ENCODE measurements at places on chromosomes 3 and 15. TPM values are rescaled to one million over a fixed set of nuclear protein-coding genes. Genes with fewer than 3 reads are reported as not detected.

The INAFM2 gene
- 30.2 TPM for total RNA-seq

DNA sequence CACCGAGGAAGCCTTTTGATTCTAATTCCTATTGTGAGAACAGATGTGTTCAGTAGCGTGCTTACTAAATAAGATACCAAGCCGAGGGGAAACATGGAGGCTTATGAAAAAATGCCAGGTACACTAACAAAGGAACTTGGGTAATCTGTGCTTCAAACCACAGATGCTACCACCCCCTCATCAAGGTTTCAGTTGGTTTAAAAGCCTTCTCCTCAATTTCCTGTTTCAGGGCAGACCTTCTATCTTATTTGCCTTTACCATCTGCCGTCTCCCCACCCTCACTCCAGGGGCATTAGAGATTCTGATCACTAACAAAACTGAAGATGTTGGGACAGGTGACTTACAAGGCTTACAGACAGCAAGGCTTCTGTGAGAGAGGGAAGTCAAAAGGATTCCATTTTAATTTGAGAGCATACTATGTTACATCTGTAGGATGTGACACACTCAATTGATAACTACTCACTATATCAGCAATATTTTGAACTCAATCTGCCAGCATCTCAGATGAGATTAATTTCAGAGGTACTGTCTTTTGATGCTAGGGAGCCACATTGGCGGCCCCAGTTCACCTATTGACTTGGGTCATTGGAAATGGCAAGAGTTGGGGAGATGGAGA lies 60.6 kb upstream of the PLCL2 start:
- no peak for DNase-seq

The CORO2B gene
- under 0.01 TPM for total RNA-seq

GRCh38 chr3:139440639-139441556 lies 35.4 kb downstream of the RBP2 start:
- no peak for DNase-seq

- DNase-seq: no peak
These were observed 4.2 kb downstream of the TWF2 start for GRCh38 chr3:52234516-52235447.

The NPAP1 gene
- under 0.01 TPM for total RNA-seq

The TMPRSS7 gene
- not detected for total RNA-seq

- DNase-seq: no peak
These were observed 202.7 kb upstream of the TOPAZ1 start for GRCh38 chr3:44039006-44039405.

- no peak for DNase-seq
These were observed 264.6 kb downstream of the RORA start for GRCh38 chr15:60964527-60964926.

- no peak for DNase-seq
These were observed 3.1 kb downstream of the FOXL2NB start for GRCh38 chr3:138950006-138950644.

DNA sequence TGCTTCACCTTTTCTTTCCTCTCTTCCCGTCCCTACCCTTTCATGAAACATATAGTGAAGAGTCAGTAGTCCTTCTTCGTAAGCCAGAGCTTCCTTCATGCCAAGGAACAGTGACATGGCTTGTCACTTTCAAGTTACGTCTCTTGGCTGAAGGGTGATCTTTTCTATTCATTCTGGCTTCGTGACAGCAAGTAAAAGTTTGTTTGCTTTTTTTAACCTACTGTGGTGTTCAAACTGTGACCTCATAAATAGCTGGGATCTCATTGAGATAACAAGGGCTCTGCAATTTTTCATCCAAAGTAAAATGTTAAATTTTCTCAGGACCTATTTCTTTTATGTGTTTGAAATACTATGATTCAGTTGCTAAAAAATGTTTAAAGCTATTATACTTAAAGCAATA lies 10.5 kb downstream of the CDIN1 start:
- DNase-seq: no peak

GRCh38 chr3:193932136-193932535 lies 203.8 kb upstream of the HES1 start:
- no peak for DNase-seq

DNA sequence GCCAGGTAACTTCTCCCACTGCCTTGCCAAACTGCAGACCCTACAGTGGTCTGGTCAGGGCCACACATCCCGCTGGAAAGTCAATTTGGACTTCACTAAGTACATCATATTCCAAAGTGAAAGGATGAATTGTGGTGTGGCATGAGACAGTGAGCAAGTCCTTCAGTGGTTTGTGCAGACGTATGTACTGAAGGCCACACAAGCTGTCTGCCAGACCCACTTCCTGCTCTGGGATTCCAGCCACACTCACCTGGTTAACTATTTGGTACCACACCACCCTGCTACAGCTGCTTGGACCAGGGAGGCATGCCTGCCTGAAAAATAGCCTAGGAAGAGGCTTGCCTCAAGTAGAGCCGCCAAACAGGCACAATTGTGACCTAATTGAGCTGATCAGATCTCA lies 94.1 kb upstream of the STRIT1 start:
- DNase-seq: no peak

The MOBP gene
- under 0.01 TPM for total RNA-seq

The ADAMTS7 gene
- total RNA-seq: 0.27 TPM

The MED12L gene
- 47.9 TPM for total RNA-seq

DNA sequence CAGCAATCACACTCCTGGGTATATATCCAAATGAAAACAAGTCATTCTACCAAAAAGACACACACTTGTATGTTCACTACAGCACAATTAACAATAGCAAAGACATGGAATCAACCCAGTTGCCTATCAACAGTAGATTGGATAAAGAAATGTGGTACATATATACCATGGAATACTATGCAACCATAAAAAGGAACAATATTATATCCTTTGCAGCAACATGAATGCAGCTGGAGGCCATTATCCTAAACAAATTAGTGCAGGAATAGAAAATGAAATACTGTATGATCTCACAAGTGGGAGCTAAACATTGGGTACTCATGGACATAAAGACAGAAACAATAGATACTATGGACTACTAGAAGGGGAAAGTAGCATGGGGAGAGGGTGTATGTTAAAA lies 224.7 kb downstream of the CLSTN2 start:
- no peak for DNase-seq

DNA sequence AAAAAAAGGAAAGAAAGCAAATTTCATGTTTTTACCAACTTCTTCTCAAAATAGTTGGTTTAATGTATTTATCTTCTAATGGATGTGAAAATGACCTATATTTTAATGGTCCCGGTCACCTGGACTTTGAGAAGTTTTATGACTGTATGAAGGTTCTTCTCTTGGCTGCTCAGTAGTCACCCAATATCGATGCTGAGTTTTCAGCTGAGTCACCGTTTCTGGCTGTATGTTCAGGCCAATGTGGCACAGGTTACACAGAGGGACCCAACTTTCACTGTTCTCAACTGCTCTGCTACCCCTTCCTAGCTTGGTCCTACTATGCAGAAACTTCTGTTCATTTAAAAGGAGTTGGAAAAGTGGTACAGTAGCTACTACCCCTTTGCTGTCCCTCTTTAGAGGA lies 25.8 kb downstream of the VGLL3 start:
- DNase-seq: no peak

GRCh38 chr3:13457593-13457992 lies 22.5 kb upstream of the HDAC11 start:
- no peak for DNase-seq

The CATSPER2 gene
- total RNA-seq: 3.2 TPM

- no peak for DNase-seq
These were observed 37.5 kb downstream of the TSPAN3 start for GRCh38 chr15:77033417-77033728.

The CAV3 gene
- total RNA-seq: not detected

The HPS3 gene
- total RNA-seq: 14.8 TPM

GRCh38 chr3:77188210-77188609 lies 148.3 kb downstream of the ROBO2 start:
- DNase-seq: no peak

The TFG gene
- 41.7 TPM for total RNA-seq

DNA sequence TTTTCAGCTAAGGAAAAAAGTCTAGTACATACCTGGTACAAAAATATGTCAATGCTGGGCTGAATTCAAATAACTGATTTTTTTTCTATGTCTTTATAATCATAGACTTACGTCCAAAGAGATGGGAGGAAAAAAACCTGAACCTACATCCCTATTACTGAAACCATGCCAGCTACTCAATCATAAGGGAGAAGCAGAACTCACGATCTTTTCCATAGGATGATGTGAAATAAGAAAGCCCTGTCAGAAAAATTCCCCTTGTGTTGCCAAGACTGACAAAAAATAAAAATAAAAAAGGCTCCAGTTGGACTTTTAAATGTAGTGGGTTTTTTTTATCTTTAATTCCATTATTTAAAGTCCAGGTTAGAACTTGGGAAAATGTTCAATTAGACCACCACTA lies 3.3 kb downstream of the MSL2 start:
- no peak for DNase-seq

- peak; percentile 94 for DNase-seq
These were observed at the start of gene LCMT2 for GRCh38 chr15:43329960-43330779. Gene LCMT2 (minus strand): TSS chr15:43330573. CDS start chr15:43330489, 84 bp downstream.

The PLA2G4F gene
- not detected for total RNA-seq

- DNase-seq: no peak
These were observed 219.2 kb downstream of the THSD4 start for GRCh38 chr15:71334434-71334833.

- DNase-seq: no peak
These were observed 101.2 kb upstream of the SMAD3 start for GRCh38 chr15:66964111-66964738.

- DNase-seq: no peak
These were observed 115.9 kb upstream of the CCNL1 start for GRCh38 chr3:157275832-157276231.

DNA sequence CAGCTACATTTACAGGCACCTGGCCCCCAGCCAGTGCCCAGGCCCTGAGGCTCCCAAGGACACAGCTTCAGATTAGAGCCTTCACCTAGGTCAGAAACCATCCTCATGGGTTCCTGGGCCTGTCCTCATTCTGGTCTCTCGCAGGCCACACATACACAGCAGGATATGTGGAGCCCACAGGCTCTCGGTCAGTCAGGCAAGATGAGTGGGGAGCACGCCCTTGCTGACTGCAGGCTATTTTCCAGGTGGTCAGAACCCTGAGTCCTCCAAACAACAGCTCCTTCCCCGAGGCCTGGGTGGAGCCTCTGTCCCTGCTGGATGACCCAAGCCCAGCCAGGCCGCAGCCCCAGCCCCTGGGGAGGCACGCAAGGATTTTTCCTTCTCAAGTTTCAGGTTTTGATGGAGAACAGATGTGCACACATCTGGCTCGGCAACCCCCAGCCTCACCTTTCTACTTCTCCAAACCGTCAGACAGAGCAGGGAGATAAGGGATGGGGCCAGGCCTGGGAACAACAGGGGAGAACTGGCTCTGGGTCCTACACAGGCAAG lies 1.6 kb downstream of the STRA6 start:
- DNase-seq: no peak

DNA sequence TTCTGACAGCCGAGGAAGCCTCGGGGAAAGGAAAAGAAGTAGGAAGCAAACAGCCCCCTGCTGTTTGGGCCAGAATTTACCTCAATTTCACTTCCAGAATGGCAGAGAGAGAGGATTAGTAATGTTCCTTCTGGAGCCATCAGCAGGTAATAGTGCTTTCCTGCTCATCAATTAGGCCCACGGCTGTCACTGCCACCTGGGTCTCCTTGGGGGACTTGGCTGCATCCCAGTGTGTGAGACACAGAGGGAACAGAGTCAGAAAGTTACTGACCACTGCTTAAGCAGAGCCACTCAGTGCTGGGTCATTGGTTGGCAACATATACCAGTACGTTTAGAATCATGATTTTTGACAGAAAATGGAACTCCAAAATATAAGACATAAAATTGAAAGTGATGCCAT lies 397.0 kb downstream of the EPHA3 start:
- no peak for DNase-seq

DNA sequence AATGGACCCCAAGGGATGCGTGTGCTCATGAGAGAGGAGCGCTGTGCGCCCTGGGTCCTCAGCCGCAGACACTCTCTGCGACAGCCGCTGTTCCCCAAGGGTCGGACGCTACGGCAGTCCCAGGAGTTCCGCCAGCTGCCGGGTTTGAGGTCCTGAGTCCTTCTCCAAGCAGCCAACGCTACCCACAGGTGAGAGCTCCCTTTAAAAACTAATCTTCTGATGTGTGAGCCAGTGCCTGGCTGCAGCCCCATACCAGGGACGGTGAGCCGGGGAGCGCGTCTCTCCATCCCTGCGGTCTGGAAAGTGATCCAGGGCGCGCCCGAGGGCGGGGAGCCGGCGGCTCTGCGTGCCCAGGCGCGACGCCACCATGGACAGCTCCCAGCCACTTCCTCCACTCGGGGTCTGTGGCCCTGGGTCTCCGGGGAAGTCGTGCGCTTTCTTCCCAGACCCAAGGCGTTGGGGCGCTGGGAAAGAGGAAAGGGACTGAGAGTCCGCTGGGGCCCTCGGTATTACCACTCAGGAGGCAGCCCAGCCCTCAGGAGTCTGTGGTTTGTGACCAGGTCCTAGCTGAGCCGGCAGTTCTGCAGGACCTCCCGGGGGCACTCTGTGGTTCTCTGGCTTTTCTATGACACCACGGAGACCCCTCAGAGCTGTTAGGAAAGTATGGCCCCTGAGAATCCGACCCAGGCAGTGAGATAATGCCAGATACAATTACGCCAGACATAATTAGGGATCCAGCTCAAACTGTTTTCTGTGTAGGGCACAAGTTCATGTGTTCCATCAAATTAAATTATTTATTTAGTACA lies 1.4 kb downstream of the CEMIP start:
- DNase-seq: peak; percentile 72

DNA sequence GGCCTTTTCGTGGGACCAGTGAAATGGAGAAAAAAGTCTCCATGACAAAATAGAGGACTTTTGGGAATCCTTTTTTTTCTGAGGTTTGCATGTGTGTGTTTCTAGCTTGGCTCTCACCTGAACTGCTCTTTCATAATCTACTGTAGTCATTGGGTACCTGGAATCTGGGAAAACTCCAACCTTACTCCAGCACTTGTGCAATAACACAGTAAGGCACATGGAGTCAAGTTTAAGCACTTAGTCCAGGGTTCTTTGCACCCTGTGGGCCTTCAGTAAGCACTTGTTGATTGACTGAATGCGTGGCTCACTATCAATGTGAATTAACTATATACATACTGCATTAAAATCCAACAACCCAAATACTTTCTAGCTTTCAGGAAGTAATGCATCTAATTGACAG lies 299.5 kb downstream of the ZBTB20 start:
- DNase-seq: no peak

The RYK gene
- 27.2 TPM for total RNA-seq

GRCh38 chr3:23075496-23075895 lies 127.6 kb upstream of the UBE2E2 start:
- no peak for DNase-seq

All from hematopoietic multipotent progenitor cell (in vitro differentiated cells).